ENCODE measurements at places on chromosomes 6 and 20. TPM values are rescaled to one million over a fixed set of nuclear protein-coding genes. Genes with fewer than 3 reads are reported as not detected.

The FAXC gene
- 0.13 TPM for polyA plus RNA-seq

The LYRM4 gene
- 58.1 TPM for polyA plus RNA-seq

The OXT gene
- polyA plus RNA-seq: 0.68 TPM

The TMEM14A gene
- polyA plus RNA-seq: 20.3 TPM

The THBS2 gene
- 2.7 TPM for polyA plus RNA-seq

GRCh38 chr6:12657884-12658283 is 58.7 kb upstream of the PHACTR1 start:
- no peak for DNase-seq

DNA sequence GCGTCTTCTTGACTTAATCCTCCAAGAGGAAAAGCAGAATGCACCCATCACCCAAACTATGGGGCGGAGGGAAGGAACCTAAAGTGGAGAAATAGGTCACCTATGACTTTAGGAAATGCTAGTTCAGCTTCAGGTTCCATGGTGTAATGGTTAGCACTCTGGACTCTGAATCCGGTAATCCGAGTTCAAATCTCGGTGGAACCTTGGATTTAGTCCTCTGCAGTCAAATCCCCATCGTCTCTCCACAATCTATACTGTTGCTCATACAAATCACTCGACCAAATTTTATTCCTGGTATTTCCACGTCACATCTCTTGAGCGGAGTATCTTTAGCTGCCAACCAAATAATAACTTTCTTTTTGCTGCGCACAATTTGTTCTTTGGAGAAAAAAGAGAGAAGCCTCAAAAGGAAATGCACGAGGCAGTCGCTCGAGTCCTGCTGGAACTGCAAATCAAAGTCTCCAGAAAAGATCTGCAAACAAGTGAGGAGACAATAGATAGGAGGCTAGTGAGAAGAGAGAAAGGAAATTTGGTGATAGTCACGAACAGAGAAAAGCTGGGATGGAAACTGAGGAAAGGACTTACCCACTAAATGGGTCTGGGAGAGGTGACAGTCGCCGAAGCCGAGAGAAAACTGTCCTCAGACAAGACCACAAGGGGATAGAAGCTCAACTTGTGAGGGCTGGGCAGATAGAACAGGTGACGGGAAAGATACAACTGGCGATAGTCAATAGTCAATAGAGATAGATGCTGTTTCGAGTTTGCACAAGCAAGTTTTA is 16.6 kb downstream of the POM121L2 start:
- no peak for DNase-seq

DNA sequence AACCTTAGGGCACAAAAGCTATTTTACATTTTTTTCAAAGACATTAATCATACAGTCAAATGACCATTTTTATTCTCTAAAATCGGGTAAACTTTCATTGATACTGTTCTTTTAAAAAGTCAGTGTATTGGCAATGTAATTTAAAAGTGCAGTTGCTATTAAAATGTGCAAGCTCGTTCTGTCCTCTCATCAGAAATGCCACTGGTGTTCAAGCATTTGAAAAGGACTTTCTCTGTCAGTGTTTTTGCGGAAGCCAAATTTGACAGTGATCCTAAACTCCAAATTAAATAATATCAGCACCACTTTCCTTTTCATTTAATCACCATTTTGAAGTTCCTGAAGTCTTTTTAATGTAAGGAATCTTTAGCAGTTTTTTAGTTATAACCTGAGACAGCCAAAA is 69.6 kb downstream of the AFG1L start:
- DNase-seq: no peak

GRCh38 chr6:28657769-28658465 is 132.2 kb downstream of the GPX5 start:
- no peak for DNase-seq

- DNase-seq: no peak
Measured at GRCh38 chr20:53168491-53168890, 196.3 kb downstream of the TSHZ2 start.

- no peak for DNase-seq
Measured at GRCh38 chr6:170317076-170317475, 10.5 kb downstream of the FAM120B start.

- DNase-seq: no peak
Measured at GRCh38 chr20:50367104-50367674, 143.0 kb upstream of the PTPN1 start.

Measured in spleen (tissue), 13 donors.